IPS DF 6.9 (cell line): ENCODE measurements at places on chromosomes 16 and 17.

DNA sequence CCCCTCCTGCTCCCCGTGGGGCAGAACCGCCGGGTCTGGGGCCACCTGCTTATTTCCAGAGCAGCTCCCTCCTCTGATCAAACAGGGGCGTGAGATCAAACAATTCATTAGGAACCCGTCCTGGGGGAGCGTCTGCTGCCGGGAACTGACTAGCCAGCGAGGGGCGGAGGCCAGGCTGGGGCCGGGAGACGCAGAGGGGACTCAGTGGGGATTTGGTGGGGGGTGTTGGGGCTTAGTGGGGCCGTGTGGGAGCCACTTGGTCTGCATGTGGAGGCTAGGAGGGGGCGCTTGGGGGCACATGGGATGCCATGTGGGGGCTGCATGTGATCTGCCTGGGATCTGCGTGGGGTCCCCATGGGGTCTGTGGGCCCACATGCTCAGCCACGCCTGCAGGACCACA lies 20.5 kb upstream of the CACNA1H start:
- no peak for DNase-seq

DNA sequence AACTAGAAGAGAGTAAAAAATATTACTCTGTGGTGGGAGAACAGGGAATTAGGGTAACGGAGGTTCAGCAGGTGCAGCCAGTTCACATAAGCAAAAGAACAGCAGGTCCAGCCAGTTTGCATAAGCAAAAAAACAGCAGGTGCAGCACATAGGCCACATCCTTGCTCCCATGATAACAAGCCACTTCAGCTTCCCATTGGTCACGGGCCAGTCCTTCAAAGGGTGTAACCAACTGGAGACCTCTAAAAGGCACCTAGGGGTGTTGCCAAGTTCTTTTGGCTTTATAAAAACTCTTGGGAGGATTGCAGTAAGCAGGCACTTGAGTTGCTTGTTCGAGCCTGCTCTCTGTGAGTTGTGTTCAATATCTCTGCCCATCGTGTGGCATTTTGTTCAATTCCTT lies 488.1 kb downstream of the XYLT1 start:
- no peak for DNase-seq

DNA sequence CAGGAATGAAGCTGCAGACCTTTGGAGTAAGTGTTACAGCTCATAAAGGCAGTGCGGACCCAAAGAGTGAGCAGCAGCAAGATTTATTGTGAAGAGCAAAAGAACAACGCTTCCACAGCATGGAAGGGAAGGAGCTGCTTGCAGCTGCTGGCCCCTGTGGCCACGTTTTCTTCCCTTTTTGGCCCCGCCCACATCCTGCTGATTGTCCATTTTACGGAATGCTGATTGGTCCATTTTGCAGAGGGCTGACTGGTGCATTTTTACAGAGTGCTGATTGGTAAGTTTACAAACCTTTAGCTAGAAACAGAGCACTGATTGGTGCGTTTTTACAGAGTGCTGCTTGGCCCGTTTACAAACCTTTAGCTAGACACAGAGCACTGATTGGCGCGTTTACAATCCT lies 841.5 kb downstream of the CDH11 start:
- DNase-seq = no peak

- DNase-seq = no peak
Observed at GRCh38 chr16:24626256-24626655, 86.9 kb downstream of the RBBP6 start.

DNA sequence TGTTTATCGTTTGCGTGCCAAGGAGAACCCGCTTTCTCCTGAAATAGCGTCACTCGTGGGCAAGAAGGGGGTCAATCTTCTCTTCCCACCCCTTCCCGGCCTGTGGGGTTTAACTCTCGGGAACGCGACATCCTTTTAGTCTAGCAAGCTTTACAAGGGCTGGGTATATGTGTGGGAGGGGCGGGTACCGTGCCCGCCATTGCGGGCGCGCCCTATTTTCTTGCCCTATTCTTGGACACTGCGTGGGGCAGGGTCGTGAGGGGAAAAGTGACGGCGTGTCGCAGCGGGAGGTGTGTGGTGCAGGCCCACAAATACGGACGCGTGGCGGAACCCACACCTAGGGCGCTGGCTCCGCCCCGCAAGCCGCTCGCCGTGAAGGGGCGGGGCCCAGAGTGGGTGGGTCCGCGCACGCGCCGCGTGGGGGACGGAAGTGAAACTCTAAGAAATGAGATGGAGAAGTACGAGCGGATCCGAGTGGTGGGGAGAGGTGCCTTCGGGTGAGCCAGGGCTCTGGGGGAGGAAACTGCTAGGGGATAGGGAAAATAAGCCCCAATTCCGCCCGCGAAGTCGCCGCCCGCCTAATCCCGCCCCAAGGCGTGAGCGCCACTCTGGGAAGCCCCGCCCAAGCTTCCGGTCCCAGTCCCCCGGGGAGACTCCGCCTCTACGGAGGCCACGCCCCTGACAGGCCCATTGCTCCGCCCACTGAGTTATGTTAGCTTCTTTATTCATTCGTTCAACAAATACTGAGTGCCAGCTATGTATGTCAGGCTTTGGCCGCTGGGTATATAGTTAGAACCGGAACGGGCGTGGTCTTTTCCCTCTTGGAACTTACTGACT lies at the start of gene NEK8:
TSS of gene NEK8 (plus strand) at position 425 of the 837 bp plus-strand sequence. CDS start at position 451, 26 bp downstream.
- DNase-seq = no peak

DNA sequence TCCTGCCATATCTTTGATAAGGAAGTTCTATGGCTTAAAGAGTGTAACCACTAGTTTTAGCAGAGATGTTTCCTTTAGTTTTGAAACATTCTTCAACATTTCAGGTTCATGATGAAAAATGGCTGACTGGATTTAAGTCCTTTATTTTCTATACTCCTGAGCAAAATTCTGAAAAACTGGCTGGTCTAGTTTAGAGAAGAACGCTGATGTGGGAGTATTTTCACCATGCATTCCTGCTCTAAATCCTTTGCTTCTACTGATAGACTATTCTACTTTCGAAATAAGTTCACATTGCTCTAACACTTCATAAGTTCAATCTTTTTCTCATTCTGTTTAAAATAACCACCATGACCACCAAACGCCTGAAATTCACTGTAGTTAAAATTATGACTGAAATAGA lies 281.9 kb downstream of the FTO start:
- DNase-seq = no peak

DNA sequence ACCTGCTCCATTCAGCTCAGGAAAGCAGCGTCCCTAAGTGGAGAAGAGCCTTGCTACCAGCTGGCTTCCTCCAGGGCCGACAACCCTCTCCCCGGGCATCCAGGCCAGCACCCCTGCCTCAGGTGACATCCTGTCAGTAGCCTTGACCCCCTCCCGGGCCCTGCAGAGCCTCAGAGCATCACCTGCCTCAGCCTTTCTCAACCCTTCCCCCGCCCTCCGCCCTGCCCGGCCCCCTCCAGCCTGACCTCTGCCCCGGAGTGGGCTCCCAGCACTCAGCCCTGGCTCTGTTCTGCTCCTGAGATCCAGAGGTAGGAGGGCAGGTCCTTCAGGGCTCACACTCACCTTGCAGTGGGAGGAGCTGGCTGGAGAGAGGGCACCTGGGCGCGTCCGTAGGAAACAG lies 73.8 kb upstream of the METRNL start:
- no peak for DNase-seq

DNA sequence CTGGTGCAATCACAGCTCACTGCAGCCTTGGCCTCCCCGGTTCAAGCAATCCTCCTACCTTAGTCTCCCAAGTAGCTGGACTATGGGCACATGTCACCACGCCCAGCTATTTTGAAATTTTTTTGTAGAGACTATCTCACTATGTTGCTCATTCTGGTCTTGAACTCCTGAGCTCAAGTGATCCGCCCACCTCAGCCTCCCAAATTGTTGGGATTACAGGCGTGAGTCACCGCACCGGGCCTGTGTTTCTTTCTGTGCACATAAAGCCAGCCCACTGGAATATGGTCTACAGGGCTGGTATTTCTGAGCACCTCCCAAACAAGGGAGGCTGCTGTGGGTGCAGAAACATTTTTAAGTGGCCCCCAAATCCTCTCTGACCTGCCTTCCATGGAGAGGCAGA lies 8.4 kb downstream of the TMEM95 start:
- DNase-seq = no peak
